ENCODE measurements at places on chromosomes 4 and X.

DNA sequence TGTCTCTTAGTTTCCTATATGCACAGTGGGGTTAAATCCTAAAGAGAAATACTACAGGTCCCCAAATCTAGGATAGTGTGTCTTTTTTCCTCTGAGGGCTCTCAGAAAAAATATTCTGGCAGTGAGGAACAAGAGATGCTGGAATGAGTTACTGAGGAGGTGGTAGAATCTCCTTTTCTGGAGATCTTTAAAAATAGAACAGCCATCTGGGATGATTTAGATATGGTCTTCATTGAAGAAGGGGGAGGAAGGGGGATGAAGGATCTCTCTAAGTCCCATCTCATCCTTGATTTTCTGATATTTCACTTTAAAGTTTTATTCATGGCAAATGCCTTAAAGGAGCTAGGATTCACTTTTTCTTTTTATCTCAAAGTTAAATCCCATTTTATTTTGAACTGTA lies 235.0 kb downstream of the MAML3 start:
- DNase-seq: no peak

DNA sequence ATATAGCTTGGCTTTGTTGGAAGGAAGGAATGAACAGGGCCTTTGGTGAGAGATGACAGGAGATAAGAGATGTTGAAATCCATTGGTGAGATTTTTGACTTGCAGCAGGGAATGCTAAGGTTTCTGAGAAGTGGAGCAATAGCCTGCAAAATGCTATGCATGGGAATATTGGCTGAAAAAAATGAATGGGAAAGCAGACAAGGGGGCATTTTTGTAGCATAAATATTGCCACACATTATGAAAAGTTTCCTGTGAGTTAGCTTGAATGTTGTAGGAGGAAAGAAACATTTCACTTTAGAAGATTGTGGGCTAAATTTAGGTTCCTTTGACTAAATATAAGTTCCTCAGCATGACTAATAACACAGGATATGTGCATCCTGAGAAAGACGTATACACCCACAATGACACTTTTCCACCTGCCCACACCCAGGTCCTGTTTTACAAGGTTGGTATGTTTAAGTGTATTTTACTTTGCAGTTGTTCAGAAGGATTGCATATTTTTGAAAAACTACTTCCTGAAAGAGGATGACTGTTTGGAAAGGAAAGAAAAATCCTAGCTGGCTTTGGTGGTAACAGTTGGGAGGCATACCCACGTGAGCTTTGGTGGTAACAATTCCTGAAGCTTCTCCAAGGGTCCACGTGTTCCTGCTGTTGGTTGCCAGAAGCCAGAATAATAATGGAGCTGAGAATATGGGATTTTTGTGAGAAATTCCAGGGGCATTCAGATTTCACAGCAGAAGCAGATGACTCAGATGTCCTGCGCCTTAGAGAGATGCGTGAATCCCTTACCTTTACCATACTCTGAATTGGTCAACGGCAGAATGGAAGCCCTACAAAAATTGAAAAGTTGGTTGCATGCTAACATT lies 28.5 kb downstream of the PHEX start:
- DNase-seq: no peak

- DNase-seq: no peak
Measured at GRCh38 chrX:11100281-11101035, 10.7 kb upstream of the HCCS start.

- no peak for DNase-seq
Measured at GRCh38 chrX:27086237-27086636, 376.9 kb downstream of the PPP4R3C start.

GRCh38 chr4:13912966-13913365 lies 285.4 kb upstream of the BOD1L1 start:
- no peak for DNase-seq

- DNase-seq: no peak
Measured at GRCh38 chr4:53365121-53365485, 758 bp downstream of the SCFD2 start.

- no peak for DNase-seq
Measured at GRCh38 chr4:169617306-169617705, 3.1 kb upstream of the CLCN3 start.

- no peak for DNase-seq
Measured at GRCh38 chrX:150163221-150163930, 199.7 kb upstream of the MAMLD1 start.

Measured in CD4-positive, alpha-beta memory T cell (primary cell).